ENCODE measurements at places on chromosomes 4 and X. TPM values are rescaled to one million over a fixed set of nuclear protein-coding genes. Genes with fewer than 3 reads are reported as not detected.

XAGE1A gene
- total RNA-seq = not detected

GATB gene
- total RNA-seq = 20.7 TPM

NAP1L5 gene
- 36.2 TPM for total RNA-seq

MRPL1 gene
- total RNA-seq = 40.9 TPM

SYP gene
- total RNA-seq = 158 TPM

CUL4B gene
- 39.8 TPM for total RNA-seq

RHOH gene
- 0.94 TPM for total RNA-seq

TCEANC gene
- 14.7 TPM for total RNA-seq

SULT1E1 gene
- total RNA-seq = 8.4 TPM

RP2 gene
- 25.1 TPM for total RNA-seq

TIGD4 gene
- total RNA-seq = 2.7 TPM
